ENCODE measurements at places on chromosomes 2 and 18.
A peak's percentile ranks its signal among the peaks of the same experiment; 100 is the strongest.

DNA sequence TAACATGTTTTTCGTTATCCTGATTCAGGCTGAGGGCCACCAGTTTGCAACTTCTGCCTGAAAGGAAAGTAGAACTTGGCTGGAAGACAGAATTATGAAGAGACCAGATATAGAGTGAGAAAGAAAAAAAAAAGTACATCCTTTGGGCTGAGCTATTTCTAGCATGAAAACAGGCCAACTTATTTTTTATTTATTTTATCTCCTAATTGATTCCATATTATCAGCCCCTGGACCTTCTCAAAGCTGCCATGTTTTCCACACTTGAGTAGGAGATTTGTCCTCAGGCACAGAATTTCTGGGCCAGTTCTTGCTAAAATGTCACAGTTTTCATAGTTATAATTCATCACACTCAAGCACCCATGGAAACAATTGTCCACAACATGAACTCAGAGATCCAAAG, 586.8 kb upstream of the CNTNAP5 start:
- DNase-seq, result no peak

GRCh38 chr2:109195193-109196045, 66.4 kb downstream of the SH3RF3 start:
- DNase-seq, result no peak

GRCh38 chr2:229282758-229283546, 11.9 kb upstream of the PID1 start:
- no peak for DNase-seq

DNA sequence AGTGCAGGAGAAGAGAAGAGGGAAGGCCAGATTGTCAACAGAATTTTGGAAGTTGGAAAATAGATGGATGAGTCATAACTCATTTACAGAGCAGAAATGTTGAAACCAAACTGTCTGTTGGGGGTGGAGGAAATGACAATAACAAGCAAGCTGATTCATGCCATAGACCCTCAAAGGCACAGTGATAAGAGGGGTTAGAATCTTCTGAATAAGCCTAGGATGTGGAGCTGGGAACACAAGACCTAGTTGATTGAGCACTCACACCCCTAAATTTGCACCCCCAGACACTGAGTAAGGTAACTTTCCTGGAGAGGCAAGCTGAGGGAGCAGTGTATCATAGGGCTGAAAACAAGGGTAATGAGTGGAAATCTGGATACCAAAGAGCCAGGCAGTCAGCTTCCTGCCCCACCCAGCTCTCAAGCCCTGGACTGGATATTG, 141.4 kb downstream of the SCG2 start:
- no peak for DNase-seq

DNA sequence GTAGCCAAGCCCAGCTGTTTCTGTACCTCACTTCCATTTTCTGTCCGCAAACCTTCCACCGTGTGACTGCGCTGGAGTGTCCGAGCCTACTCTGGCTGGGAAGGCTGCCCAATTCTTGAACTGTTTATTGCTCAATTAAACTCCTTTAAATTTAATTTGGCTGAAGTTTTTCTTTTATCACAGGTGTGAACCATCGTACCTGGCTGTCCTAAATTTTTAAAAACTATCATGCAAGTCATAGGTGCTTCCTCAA, 6.2 kb upstream of the RNU2-63P start:
- DNase-seq, result no peak

DNA sequence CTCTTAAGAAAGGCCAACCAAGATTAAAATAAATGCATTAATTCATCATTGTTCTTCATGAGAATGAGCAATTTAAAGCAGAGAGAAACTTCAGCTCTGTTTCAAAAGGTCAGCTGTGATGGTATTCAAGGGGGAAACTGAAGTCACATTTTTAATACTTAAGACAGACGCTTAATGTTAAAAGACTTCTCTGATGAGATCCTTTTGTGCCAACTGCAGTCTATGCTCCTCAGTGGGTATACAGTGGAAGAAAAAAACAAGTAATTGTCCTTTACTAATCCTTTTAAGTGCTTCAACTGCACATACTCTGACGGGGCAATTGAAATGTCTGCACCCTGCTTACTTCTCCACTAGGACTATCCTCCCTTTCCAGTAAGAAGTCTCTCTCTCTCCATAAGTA, 309.7 kb downstream of the GULP1 start:
- DNase-seq, result no peak

- DNase-seq, result no peak
Measured at GRCh38 chr2:108986916-108987510, 2.0 kb downstream of the EDAR start.

DNA sequence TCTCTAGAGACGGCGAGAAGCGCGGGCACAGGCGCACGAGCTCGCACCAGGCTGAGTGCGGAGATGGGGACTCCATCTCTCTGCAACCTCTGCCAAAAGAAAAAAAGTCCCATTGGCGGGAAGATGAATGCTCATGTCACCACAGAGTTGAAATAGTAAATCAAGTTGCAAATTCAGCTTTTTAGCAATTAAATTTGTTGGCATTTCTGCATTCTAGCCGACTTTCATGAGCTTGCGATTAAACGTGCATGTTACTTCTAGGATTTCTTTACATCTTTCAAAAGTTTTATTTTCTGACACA, 588 bp downstream of the CHAC2 start:
- no peak for DNase-seq

DNA sequence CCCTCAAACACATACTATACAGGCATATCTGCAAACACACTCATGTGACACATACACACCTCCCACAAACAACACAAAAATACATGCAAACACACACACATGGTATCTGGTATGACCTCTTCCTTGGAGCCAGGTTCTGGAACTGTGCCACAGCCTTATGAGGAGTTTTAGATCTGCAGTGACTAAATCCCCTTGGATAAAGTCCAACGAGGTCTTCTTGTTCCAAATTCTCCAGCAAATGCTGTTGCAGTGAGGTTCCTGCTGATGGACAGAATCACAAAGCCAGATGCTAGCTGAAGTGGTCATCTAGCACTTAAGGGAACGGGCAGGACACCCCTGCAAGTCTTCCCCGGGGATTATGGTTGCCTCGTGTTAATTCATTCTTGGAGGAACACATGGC, 54.5 kb upstream of the DAPL1 start:
- no peak for DNase-seq

DNA sequence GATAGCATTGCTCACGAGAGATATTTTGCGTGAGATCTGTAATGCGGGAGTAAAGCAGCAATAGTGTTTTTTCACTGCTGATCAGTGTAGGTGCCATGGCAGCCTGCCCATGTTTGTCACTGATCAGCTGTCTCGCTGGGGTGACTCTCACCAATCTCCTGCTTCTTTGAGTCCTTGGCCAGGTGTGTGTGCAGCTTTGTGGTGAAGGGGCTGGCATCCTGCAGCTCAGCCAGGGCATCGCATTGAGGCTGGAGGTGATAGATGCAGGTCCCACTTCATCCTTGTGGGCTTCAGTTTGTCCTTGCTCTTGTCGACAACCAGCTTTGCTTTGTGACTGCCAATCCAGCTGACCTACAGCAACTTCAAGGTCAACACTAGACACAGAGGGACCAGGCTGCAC, 258.3 kb upstream of the CXCR4 start:
- DNase-seq, result no peak

DNA sequence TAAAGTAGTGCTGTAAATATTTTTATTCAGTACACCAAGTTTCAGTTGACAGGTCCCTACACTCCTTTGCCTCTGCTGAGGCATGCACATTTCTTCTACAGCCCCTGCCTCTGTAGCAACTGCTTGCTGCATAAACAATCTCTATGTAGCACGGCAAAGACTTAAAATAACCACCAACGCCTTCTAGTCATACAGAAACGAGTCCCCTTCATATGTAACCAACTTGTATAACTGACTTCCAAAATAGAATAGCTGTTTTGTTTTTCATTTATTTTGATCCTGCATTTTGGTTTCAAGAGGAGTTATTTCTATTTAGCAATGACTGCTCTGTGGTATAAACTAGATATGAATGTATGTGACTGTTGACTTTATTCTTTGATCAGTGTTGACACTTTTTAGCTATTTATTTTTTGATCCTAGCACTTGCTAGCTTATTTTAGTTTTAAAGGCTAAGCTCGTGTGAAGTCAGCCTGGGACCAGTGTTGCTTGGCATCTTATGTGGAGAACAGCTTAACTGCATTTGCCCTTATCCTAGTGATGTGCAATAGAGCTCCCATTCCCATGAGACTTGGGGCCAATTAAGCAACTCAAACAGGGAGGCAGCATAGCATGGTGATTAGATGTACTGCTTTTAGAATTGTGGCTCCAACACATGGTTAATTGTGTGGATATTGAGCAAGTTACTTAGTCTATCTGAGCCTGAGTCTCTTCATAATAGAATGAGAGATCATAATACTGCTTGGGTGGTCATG, 79.6 kb downstream of the HRH4 start:
- peak; percentile 61 for DNase-seq

- DNase-seq, result no peak
Measured at GRCh38 chr2:102544182-102544581, 71.2 kb downstream of the SLC9A4 start.

DNA sequence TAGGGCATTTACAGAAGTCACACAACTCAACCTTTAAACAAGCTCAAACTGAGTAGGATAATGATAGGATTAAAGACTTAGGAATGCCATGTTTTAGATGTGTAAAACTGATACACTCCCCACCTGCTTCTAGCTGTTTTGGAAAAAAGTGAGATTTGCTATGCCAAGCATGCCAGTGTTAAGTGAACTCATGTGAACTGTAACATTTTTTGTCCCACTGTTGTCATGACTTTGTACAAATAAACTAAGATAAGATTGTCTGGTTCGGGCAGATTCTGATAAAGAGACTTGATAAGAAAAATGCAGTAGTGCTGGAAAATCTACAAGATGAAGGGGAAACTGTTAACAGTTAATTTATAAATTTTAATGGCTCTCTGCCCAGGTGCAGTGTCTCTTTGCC, 66.5 kb downstream of the GLS start:
- no peak for DNase-seq

GRCh38 chr2:119476301-119477112, 44.9 kb downstream of the TMEM37 start:
- peak; percentile 85 for DNase-seq

- DNase-seq, result no peak
Measured at GRCh38 chr2:62568074-62568473, 62.1 kb upstream of the TMEM17 start.

DNA sequence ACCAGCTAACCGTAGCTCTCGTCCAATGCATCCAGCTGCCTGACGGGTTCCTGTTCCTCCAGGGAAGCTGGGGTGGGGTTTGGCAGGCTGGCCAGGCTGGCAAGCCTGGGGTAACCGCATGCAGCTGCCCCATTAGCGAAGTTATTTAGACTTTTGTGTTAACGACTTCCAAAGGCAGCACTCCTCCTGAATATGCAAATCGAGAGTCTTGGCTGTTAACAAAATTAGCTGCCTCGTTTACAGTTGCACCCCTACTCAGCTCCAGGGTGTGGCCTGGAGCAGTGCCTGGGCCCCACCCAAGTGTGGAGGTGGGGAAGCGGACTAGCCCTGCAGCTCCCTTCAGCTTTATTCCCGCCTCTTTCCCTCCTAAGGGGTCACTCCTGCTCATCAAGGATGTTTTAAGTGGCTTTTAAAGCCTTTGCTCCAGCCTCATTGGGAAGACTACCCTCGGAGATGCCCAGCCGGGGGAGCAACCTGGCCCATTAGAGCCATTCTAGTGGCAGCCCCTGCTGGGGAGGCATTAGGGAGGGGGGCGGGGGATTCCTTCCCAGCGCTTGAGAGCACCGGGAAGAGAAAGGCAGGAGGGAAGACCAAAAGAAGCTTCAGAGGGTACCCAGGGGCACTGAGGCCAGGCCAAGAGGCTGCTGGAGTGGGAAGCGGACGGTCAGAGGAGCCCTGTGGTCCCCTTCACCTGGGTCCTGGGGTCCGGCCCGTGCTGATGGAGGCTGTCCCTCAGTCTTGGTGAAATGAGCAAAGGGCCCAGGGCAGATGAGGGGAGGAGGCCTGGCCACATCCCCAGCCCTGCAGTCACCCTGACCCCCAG, 204.1 kb downstream of the CELF4 start:
- no peak for DNase-seq

DNA sequence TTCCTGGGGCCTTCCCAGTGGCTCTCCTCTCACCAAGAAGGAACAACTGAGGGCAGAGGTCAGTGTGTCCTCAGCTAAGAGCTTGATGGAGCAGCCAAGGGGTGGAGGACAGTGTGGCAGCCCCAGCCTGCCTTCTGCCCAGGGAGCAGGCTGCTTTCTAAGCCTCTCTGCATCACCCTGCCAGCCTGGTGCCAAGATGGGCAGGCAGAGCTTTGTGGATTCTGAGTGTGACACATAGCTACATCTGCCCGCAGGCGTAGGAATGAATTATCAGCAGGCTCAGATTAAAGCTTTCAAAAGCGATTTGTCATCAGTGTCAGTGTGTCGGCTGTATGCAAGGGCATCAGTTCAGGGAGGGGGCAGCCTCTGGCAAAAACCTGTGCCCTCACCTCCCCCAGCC, 8.7 kb downstream of the MAL start:
- DNase-seq, result no peak

GRCh38 chr2:240360645-240361475, 74.6 kb upstream of the GPC1 start:
- no peak for DNase-seq

DNA sequence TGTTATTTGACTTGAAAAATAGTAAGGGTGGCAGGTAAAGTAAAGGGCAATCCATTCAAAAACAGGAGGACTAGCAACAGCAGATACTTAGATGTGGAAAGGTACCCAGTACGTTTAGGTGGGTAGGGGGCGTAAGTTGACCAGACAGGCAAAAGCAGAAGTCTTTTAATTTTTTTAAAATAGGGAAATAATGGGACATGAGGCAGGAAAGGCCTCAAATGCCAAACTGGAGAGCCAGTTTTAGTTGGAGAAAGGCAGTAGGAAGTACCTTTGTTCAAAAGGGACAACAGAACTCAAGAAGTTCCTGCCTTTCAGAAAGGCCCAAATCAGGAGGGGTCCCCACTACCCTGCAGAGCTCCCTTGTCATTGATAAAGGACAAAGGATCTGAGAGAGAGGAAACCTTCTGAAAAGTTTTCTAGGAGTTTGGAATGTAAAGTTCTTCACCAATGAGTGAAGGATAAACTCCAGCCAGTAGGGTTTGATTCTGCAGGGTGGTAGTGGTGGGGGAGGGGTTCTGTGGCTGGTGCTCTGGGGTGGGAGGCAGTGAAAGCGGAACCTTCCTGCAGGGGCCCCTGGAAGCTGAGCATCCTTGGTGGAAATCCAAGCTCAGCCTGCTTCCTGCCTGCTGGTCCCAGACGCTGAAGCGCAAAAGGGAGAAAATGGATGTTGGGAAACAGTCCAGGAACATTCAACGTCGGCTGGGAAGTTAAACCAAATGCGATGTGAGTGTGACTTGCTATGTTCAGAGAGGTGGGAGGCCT, 40.1 kb downstream of the TMEM17 start:
- DNase-seq, result no peak

- DNase-seq, result no peak
Measured at GRCh38 chr2:25068217-25068616, 26.3 kb downstream of the EFR3B start.

DNA sequence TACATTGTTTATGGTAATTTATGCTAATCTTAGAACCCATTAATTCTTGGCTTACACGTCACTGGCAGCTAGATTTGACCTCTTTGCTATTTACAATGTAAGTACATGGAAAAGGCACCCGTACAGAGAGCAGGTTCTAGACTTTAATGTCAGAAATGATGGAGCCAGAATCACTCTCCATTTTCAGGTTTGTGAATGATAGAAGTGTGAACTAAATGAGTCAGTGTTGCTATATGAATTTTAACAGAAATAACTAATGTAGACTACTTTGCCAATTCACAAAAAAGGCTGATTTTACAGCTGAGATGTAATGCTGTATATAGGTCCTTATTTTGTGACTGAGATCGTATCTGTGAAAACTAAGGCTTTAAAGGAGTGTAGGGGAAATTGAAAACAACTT, 214.6 kb downstream of the LDLRAD4 start:
- DNase-seq, result no peak

GRCh38 chr18:73782405-73782804, 365.2 kb downstream of the FBXO15 start:
- DNase-seq, result no peak
